ENCODE measurements at places on chromosomes 2 and 18. TPM values are rescaled to one million over a fixed set of nuclear protein-coding genes. Genes with fewer than 3 reads are reported as not detected.

GPR35 gene
- total RNA-seq: 6.2 TPM

- no peak for DNase-seq
- no peaks in the 10 kb centered on the region for H3K4me1 ChIP-seq
- no peak overlapping the region for H3K27ac ChIP-seq
- no peaks in the 10 kb centered on the region for H3K27me3 ChIP-seq
- no peak overlapping the region for H3K4me3 ChIP-seq
Observed at GRCh38 chr2:226118471-226119429, 680.9 kb downstream of the IRS1 start.

DNA sequence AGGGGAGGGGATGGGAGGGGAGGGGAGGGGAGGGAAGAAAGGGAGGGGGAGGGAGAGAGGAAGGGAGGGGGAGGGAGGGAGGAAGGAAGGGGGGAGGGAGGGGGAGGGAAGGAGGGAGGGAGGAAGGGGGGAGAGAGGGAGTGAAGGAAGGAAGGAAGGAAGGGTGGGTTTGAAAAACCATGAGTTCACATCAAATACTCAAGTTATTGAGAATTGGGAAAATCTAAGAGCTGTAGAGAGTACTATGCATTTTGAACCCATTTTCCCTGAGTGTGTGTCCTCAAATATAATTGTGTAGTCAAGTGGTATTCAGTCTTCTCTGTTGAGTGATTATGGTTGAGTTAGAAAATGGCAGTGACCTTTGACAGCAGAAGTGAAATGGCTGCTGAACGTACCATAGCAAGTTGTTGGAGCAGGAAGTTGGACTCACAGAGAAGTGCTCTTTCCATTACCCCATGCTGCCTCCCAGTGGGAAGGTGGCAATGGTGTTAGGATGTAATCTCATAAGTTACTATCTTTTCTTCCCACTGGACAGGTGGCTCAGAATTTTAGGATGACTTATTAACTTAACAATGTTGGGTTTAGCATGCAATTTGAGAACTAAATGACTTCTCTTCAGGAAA lies 214.6 kb downstream of the SETBP1 start:
- H3K36me3 ChIP-seq: no peaks in the 10 kb centered on the region
- DNase-seq: no peak
- H3K27ac ChIP-seq: no peak overlapping the region

COL4A4 gene
- 0.20 TPM for total RNA-seq

- no peak overlapping the region for H3K27ac ChIP-seq
- no peaks in the 10 kb centered on the region for H3K27me3 ChIP-seq
- H3K4me1 ChIP-seq: no peaks in the 10 kb centered on the region
- no peaks in the 10 kb centered on the region for H3K36me3 ChIP-seq
Observed at GRCh38 chr18:1575084-1575483, 670.4 kb downstream of the ADCYAP1 start.

- DNase-seq: no peak
- H3K36me3 ChIP-seq: no peaks in the 10 kb centered on the region
- no peak overlapping the region for H3K4me3 ChIP-seq
Observed at GRCh38 chr2:101983928-101984327, 7.8 kb upstream of the IL1R2 start.

- no peaks in the 10 kb centered on the region for H3K36me3 ChIP-seq
- no peaks in the 10 kb centered on the region for H3K27me3 ChIP-seq
- H3K4me3 ChIP-seq: no peak overlapping the region
- DNase-seq: no peak
- no peak overlapping the region for H3K27ac ChIP-seq
Observed at GRCh38 chr2:64582774-64583340, 58.7 kb downstream of the AFTPH start.

PRSS56 gene
- not detected for total RNA-seq

FAM110C gene
- total RNA-seq: 0.72 TPM

All from T-cell (primary cell).